Activated naive CD4-positive, alpha-beta T cell treated with anti-CD3 and anti-CD28 coated beads for 36 hours (primary cell): ENCODE measurements at places on chromosomes 3 and 15. TPM values are rescaled to one million over a fixed set of nuclear protein-coding genes. Genes with fewer than 3 reads are reported as not detected.

GRCh38 chr15:52567871-52568600, 794 bp downstream of the ARPP19 start:
- peak; percentile 63 for DNase-seq

- no peak for DNase-seq
These were observed 45.0 kb upstream of the SACM1L start for GRCh38 chr3:45644063-45644790.

Gene KCNMB3
- 0.29 TPM for total RNA-seq

Gene CDCP1
- total RNA-seq: 0.59 TPM

Gene MME
- not detected for total RNA-seq

GRCh38 chr15:62719316-62719715, 323.2 kb upstream of the TPM1 start:
- no peak for DNase-seq

DNA sequence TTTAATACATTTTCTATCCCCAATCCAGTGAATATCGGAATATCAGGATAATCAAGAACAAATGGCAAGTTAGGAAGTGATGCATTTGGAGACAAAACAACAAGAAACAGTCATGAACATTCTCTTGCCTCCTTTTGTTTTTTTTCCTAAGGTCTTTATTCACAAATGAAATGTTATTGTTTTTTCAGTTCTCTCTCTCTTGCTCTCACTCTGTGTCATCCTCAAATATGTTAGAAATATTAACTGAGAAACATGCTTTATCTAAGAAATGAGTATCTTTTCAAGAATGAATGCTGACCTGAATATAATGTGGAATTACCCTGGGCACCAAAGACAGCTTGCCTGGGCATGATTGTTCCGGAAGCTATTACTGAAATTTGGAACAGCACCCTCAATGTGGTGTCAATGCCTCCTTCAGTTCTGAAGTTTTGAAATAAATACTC, 51.3 kb downstream of the RBMS3 start:
- DNase-seq: no peak

- DNase-seq: no peak
These were observed 19.2 kb downstream of the EXOSC7 start for GRCh38 chr3:44995142-44995770.

- no peak for DNase-seq
These were observed 284.8 kb upstream of the CFAP20DC start for GRCh38 chr3:59334585-59334984.

- DNase-seq: no peak
These were observed 99.5 kb upstream of the ZBTB20 start for GRCh38 chr3:115246461-115247020.

DNA sequence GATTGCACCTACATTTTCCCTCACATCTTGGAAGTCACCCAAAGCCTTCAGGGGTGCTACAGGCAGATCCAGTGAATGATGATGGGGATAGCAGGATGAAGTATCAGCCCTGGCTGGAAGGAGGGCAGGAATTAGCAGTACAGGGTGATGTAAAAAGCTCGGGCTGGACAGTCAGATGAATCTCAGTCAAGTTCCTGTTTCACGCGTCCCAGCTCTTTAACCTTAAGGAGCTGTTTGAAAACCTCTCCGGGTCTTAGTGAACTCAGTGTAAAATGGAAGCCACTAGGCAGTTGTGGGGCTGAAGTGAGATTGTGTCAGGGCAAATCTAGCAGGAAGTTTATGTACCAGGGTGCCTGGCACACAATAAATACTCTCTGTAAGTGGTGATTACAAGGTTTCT, 166.4 kb upstream of the PROK2 start:
- DNase-seq: no peak

GRCh38 chr15:97972366-97972765, 11.9 kb downstream of the ARRDC4 start:
- DNase-seq: no peak

Gene COLQ
- 0.62 TPM for total RNA-seq

- no peak for DNase-seq
These were observed 16.3 kb downstream of the PLXNB1 start for GRCh38 chr3:48413611-48414010.

GRCh38 chr3:123290962-123291361, 89.2 kb downstream of the SEC22A start:
- DNase-seq: no peak

DNA sequence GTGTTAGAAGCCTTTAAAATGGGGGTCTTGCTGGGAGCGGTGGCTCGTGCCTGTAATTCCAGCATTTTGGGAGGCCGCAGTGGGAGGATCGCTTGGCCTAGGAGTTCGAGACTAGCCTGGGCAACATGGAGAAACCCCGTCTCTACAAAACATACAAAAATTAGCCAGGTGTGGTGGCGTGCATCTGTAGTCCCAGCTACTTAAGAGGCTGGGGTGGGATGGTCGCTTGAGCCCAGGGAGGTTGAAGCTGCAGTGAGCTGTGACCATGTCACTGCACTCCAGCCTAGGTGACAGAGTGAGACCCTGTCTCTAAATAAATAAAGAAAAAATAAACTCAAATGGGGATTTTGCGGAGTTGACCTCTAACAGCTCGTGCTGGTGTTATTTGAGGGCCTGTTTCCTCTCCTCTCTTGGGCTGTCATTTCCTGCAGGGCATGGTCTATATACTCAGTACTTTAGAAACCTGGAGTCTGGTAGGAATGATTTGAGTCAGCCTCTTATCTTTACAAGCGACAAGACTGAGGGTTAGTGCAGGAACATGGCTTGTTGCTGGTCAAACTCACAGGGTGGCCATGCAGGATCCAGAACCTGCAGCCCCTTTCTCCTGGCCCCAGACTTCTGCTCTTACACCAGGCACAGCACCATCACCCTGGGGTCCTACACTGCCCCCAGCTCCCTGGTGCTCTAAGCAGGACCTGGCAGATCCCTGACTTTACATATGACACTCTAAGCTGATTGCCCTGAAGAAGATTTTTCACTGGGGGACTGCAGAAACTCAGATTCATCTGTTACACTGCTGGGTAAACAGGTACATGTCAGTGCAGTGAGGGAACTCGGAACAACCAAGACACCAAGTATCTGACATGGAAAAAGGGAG, 15.1 kb downstream of the EHD4 start:
- DNase-seq: no peak

Gene NDN
- 2.3 TPM for total RNA-seq

Gene CCDC191
- total RNA-seq: 1.8 TPM

GRCh38 chr3:158381262-158381868, 189.6 kb upstream of the MLF1 start:
- no peak for DNase-seq
